Panc1 (cell line): ENCODE measurements at places on chromosomes 12 and 14. TPM values are rescaled to one million over a fixed set of nuclear protein-coding genes. Genes with fewer than 3 reads are reported as not detected.

The PTGER2 gene
- 0.41 TPM for total RNA-seq

GRCh38 chr12:111570084-111570961, 28.8 kb downstream of the ATXN2 start:
- DNase-seq, result no peak

GRCh38 chr12:65470256-65470655, 191.8 kb downstream of the MSRB3 start:
- DNase-seq, result no peak

GRCh38 chr12:67034110-67034879, 234.9 kb upstream of the CAND1 start:
- peak; percentile 27 for DNase-seq

DNA sequence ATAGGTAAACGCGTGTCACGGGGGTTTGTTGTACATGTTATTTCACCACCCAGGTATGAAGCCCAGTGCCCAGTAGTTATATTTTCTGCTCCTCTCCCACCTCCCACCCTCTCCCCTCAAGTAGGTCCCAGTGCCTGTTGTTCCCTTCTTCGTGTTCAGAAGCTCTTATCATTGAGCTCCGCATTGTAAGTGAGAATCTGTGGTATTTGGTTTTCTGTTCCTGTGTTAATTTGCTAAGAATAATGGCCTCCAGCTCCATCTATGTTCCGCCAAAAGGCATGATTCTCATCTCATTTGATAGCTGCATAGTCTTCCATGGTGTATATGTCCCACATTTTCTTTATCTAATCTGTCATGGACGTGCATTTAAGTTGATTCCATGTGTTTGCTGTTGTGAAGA, 6.9 kb upstream of the GPRC5D start:
- no peak for DNase-seq

The RPGRIP1 gene
- total RNA-seq, result 0.28 TPM

The FOXA1 gene
- total RNA-seq, result 8.7 TPM
